ENCODE measurements at places on chromosomes 5 and 9.

DNA sequence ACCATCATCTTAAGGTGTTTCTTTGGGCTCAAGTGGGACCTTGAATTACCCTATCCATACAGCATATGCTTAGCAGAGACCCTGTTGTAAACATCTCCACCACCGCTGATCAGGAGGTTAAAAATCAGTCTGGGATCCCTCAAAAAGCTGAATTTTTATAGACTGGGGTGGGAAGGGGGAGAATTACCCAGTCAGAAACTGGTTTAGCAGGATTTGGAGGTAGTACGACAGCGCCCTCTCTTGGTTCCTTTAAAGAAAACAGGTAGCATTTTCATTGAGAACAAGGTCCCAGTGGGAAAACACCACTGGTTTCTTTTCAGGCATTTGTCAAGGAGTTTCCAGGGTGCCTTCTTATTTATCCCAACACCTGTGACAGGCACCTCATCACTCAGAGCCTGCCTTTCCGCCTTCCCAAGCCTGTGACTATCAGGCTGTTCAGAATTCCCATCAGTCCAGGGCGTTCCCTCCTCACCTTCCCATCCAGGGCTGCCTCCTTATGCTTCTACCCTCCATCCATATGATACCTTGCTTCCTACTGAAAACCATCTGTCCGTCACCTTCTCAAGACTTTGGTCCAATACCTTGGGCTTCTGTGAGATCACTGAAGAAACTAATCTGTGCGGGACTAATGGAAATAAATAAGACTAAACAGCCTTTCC lies 203.8 kb upstream of the RAI14 start:
- no peak for DNase-seq

- no peak for DNase-seq
Measured at GRCh38 chr5:74063821-74064220, 437.8 kb downstream of the ARHGEF28 start.

DNA sequence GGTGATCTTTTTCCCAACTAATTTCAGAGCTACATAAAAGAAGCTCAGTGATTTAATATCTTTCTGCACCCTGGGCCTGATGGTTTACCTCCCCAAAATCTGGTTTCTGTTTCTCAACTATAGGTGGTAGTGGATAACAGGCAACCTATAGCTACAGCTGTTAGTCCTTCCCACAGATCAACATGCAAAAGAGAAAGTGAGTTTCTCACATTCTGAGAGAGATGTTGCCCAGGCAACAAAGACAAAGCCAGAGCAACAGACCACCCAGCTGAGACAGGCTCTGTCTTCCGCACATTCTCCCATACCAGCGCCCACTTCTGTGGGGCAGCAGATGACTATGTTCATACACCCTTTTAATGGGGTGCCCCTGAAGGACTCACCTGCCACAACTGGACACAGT lies 40.7 kb upstream of the PPP2R2B start:
- no peak for DNase-seq

GRCh38 chr9:13001989-13002580 lies 227.3 kb downstream of the LURAP1L start:
- DNase-seq = no peak

DNA sequence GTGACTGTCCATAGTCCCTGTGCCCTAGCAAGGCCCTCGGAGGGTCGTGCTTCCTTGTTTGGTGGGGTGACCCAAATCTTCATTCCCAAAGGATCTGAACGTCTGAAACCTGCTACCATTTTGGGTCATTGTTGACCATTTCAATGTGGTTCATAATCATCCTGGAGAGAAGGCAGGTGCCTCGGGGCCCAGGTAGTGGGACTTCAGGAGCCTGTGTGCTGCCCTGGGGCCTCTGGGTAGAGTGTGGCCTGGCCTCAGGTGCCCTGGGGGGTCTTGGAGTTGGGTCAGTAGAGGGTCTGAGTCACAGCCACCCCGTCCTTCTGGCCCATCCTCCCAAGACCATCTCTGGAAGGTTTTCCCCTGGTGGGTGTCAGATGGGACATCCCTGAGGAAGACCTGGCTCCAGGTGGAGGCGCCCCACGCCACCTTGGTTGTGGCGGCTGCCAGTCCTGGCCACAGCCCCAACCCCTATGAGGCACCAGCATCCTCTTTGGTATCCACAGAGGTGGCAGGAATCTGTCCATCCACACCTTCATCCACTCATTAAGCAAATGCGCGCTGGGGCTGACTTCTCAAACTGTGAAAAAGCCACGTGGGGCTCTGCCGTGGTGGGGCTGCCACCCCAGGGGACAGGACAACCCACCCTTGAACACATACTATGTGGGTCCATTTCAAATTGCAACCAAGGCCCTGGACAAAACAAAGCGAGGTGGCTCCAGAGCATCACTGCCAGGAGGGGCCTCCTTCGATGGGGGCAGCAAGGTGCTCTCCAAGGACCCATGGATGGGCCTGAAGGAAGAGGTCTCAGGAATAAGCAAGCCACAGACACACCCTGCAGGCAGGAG lies 41.6 kb upstream of the FCN1 start:
- no peak for DNase-seq

- no peak for DNase-seq
Measured at GRCh38 chr5:73417303-73418034, 31.1 kb downstream of the FOXD1 start.

DNA sequence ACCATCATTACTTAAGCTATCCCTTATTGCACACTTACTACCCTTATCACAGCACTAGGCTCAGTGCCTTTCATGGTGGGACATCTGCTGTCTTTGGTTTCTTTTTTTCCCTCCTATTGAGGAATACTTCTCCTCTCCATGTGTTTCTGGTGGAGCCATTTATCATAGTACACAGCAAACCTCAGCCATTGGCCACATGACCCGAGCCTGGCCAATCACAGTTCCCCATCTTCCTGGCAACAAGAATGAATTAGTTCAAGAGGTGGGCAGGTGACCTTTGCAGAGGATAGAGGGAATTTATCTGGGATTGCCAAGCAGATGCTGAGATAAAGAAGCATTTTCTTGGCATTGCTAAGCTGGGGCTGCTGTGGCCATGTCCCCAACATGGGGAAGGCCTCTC lies 101.1 kb upstream of the ZNF618 start:
- DNase-seq = no peak

DNA sequence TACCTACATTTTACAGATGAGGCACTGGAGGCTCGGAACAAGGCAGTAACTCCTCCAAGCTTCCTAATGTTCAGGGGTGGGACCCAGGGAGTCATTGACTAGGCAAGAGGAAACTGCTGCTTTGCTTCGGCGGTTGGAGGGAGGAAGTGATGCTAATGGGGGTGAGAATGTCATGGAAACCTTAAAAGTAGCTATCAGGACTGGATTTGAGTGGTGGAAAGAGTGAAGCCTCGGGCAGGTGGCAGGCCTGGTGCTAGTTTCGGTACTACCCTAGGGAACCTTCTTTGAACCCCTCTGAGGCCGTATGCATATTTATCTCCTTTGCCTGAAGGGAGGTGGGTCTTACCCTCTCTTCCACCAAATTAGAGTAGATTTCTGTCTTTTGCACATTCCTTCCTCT lies 1.6 kb downstream of the BSPRY start:
- no peak for DNase-seq

DNA sequence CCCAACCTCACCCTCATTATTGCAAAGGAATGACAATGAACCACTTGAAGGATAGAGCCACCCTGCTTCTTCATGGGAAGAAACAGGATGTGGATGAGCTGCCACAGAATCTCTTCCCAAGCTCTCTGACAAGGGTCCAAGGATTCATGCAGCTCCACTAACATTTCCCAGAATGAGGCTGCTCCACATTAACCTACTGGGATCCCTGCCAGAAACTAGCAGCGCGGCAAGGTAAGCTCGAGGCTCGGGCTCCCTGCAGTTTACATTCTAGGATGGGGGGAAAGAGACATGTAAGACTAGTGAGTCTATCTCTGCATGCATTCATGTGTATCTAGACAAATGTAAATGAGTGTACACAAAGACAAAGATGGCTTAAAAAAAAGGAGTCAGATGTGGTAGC lies 12.1 kb downstream of the DCAF12 start:
- DNase-seq = no peak

DNA sequence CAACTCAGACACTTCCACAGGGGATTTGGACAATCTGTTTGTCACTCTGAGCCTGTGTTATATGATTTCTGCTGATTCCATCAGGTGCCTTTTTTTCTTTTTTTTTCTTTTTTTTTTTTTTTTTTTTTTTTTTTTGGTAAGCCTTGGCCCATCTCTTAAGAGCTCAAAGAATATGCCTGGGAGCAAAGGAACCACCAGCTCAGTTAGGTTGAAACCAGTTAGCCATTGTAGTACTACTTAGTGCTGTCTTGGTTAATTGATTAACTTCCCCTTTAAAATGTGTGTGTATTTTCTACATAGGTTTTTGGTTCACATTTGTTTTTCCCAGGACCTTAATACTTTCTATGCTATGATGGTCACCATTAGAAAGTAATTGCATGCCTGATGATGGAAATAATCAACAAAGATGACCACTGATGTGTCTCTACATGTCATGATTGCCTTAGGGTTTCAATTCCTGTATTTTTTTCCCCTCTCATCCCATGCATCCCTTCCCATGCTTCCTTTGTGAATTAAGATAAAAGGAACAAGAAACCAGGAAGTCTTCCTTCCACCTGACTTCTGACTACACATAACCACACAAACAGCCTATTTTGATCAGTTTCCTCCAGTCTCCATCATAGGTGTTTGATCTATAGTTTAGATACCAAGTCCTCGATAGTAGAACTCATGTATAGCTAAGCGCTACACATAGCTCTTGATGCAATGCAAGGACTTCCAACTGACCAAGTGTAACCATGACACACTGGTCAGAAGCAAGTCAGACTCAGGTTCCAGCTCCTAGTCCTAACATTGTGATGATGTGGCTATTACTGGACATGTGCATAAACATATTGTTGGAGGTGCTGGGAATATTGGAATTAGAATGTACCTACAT lies 306.1 kb downstream of the EFNA5 start:
- DNase-seq = no peak

Measured in NCI-H1436 (cell line).